ENCODE measurements at places on chromosomes 13 and 19.

DNA sequence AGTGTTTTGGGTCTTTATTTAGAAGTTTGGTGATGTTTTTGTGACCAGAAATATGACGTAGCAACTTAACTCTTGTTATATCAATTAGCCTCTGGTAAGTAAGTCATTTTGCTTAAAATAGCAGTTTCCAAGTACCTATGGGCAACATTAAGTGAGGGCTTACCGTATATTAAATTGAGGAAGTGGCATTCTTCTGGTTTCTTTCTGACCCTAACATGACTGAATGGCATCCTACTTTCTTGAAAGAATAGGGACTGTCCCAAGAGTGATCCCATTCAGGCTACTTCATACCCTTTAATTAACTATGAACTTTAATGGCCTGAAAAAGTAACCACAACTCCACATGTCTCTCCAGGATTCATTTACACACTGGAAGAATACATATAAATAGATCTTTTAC, 106.6 kb downstream of the MZT1 start:
- DNase-seq, result no peak

- no peak for DNase-seq
These were observed 126.3 kb upstream of the PEG3 start for GRCh38 chr19:56966697-56967299.

DNA sequence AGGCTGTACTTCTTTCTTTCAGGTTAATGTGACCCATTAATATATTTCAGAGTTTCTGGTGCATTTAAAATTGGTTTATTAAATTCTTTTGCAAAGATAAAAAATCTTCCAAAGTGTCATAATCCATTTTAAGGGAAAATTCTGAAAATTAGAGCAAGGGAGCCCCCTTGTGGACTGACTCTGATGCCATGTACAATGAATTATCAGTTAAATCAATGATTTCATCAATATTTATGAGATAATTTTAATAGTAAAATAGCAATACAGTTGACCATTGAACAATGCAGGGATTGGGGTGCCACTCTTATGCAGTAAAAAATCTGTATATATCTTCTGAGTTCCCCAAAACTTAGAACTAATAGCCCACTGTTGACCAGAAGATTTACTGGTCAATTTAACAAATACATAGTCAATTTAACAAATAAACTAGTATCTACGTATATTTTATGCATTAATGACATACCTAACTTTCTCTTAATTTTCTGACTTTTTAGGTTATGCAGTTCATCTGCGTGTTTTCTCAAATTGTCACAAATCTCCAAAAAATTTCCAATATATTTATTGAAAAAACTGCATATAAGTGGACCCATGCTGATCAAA, 479.1 kb upstream of the MIR17HG start:
- DNase-seq, result no peak

DNA sequence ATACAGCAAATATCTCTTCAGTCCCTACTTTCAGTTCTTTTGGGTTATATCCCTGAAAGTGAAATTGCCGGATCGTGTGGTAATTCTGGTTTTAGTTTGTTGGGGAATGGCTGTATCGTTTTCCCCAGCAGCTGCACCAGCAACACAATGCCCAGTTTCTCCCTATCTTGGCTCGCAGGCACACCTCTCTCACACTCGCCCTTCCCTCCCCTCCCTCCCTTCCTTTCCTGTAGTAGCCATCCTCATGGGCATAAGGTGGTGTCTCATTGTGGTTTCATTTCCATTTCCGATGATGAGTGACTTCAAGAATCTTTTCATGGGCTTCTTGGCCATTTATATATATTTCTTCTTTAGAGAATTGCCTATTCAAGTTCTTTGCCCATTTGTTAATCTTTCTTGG, 8.6 kb upstream of the GPR18 start:
- DNase-seq, result no peak

DNA sequence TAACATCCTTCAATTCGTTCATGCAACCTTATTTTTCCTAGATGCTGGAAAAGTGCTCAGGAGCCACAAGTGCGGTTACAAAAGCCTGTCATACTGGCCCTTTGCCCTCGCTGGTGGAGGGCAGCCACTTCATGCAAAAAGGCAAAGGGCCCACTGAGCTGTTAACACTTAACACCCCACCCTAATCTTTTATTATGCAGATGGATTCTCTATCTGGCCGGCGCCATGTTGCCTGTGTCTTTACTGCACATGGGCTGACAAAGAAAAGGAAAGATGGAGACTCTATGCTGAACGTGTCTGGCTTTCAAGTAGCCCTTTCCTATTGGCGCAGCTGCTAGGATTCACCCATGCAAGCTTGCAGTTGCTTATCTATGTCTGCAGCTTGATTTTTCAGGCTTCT, 10.8 kb downstream of the OR7D2 start:
- no peak for DNase-seq

DNA sequence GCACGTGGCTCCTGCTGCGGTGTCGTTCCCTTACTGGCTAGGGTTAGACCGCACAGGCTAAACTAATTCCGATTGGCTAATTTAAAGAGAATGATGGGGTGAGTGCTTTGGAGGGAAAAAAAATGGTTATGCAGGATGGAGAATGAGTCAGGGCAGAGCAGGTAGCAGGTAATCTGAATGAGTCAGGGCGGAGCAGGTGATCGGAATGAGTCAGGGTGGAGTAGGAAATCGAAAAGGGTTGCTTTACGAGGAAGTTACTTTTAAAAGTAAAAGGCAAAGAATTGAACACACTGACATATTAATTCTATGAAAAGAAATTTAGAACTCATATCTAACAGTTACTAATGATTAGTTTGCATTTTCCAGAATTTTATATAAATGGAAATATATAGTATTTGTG, 335.5 kb downstream of the FOXO1 start:
- no peak for DNase-seq

GRCh38 chr13:29923554-29924481, 73.4 kb upstream of the UBL3 start:
- peak; percentile 97 for DNase-seq

- DNase-seq, result no peak
These were observed 31.7 kb upstream of the PCDH8 start for GRCh38 chr13:52879950-52880741.

DNA sequence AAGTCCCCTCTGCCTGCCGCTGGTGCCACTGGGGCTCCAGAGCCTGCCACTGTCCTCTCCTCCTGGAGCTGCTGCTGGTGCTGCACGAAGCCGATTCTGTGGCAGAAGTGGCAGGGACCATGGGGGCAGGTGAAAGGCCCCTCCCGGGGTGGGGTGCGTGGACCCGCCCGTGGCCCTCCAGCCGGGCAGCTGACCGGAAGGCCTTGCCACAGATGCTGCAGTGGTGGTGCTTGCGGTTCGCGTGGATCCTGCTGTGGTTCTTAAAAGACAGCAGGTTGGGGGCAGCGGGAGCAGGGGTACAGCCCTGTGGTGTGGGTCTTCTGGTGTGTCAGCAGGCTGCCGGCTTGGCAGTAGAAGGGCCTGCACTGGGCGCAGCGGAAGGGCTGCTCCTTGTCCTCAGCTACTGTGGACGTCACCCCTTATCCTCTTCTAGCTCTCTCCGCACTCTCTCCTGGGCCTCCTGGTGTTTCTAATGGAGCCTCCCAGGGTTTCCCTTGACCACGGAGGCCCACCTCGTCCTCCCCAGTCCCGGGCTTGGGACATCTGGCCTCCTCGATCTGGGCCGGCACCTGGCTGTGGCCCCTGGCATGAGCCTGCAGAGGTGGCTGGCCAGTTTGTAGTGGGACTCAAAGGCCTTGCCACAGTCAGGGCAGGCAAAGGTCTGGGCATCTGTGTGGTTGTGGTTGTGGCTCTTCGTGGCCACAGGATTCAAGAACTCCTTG, 380.4 kb downstream of the OLFM4 start:
- DNase-seq, result no peak

DNA sequence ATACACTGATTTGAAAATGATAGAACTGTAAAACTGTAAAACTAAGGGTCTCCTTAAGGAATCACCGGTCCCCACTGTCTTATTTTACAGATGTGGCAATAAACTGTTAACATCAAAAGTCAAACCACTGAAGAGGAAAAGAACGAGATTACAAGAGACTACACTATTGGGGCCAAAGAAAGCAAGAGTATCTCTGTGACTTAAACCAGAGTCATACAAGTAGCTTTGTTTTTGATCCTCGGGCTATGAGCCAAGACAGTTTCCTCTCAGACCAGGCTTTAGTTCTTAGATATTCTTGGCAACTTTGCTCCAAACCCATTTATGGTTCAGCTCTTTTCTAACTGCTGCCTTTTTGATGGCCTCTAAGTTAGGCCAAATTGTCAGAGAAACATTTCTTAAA, 113.8 kb downstream of the TBC1D4 start:
- DNase-seq, result peak; percentile 75

GRCh38 chr19:35901055-35901644, 810 bp upstream of the NFKBID start:
- DNase-seq, result peak; percentile 9

- no peak for DNase-seq
These were observed 285.8 kb upstream of the KLHL1 start for GRCh38 chr13:70394031-70394548.

GRCh38 chr19:41239363-41239762, 20.3 kb downstream of the AXL start:
- no peak for DNase-seq

DNA sequence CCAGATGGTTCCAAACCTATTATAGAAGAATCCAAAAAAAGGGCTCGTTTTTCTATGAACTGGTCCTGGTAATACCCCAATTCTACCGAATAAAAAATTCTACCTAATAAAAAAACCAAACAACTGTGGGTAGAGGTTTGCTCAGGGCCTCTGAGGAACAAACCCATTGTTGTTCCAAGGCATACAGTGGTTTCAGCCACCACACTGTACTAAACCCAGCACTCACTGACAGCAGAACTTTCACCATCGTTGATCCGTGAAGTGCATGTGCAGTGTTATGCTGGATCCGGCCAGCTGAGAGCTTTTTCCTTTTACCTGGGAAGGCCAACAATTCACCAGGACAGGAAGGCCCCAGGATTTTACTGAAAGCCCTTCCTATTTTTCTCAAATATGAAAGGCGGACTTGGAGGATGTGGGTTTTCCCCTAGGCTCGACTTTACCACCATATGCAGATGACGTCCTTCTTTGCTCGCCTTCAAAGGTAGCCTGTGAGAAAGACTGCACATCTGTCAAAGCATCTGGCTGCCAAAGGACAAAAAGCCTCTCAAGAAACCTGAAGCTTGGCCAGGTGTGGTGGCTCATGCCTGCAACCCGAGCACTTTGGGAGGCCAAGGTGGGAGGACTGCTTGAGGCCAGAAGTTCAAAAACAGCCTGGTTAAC, 7.2 kb upstream of the PABPC3 start:
- no peak for DNase-seq

- no peak for DNase-seq
These were observed 4.3 kb downstream of the DMKN start for GRCh38 chr19:35509018-35509652.

DNA sequence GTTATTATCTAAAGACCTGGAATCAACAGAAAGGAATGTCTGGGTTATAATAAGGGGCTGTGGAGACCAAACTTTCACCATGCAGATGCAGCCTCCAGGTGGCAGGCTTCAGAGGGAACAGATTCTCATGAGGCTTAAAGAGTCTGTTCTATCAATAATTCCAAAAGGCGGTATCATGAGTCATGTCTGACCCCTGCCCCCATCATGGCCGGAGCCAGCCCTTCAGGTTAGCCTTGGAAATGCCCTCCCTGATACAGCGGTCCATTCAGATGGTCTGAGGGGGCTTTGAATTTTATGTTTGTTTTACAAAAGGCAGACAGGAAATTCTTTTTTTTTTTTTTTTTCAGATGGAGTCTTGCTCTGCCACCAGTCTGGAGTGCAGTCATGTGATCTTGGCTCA, 21.7 kb upstream of the LAMP1 start:
- DNase-seq, result no peak

DNA sequence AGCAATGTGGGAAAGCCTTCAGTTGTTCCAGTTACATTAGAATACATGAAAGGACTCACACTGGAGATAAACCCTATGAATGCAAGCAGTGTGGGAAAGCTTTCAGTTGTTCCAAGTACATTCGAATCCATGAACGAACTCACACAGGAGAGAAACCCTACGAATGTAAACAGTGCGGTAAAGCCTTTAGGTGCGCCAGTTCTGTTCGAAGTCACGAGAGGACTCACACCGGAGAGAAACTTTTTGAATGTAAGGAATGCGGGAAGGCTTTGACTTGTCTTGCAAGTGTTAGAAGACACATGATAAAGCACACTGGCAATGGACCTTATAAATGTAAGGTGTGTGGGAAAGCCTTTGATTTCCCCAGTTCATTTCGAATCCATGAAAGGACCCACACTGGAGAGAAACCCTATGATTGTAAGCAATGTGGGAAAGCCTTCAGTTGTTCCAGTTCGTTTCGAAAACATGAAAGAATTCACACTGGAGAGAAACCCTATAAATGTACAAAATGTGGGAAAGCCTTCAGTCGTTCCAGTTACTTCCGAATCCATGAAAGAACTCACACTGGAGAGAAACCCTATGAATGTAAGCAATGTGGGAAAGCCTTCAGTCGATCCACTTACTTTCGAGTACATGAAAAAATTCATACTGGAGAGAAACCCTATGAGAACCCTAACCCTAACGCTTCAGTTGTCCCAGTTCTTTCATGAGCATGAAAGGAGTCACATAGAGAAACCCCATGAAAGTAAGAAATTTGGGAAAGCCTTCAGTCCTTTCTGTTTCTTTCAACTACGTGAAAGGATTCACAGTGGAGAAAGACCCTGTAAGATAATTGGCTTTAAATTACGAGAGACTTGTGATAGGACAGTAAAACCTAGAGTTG, 20.1 kb downstream of the ZNF627 start:
- DNase-seq, result no peak

DNA sequence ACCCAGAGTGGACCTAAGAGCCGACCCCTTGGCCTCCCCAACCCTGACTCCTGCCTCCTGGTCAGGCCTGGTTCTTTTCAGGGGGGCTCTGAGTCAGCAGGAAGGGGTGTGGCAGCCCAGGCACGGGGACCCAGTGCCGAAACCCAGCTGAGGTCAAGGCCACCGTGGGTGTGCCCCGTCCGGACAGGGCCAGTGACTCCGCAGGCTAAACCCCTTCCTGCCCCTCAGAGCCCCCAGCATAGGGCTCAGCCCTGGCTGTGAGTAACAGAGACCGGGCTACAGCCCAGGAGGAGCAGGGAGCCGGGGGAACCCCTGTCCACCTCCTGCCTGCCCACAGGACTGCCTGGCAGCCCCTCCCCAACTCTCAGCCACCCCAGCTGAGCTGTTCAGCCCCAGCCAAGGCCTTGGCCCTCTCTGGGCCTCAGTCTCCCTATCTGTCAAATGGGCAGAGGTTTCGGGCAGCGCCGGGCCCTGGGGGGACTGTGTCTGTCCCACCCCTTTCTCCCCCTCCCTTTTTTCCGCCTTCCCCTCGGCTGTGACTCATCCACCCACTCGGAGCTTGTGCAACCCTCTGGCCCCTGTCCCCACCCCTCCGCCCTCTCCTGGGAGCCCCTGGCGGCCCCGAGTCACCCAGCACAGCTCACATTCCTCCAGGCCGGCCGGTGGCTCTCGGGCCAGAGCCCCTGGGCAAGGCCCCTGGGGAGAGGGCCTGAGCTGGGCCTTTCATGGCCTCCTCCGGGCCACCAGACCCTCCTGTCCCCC, 8.6 kb downstream of the ZBTB7A start:
- DNase-seq, result no peak

GRCh38 chr19:51301266-51301665, 10.2 kb upstream of the IGLON5 start:
- no peak for DNase-seq

- DNase-seq, result no peak
These were observed 66.4 kb upstream of the KL start for GRCh38 chr13:32949820-32950219.

GRCh38 chr19:50909240-50910070, 1.7 kb downstream of the KLK4 start:
- no peak for DNase-seq

- no peak for DNase-seq
These were observed 230.2 kb downstream of the TDRD3 start for GRCh38 chr13:60627071-60627686.

GRCh38 chr13:98260357-98261164, 83.5 kb upstream of the RNF113B start:
- no peak for DNase-seq

Measured in AG04449 (cell line).